ENCODE measurements at places on chromosomes 2 and 18.

- DNase-seq: no peak
These were observed 45.3 kb downstream of the ACOXL start for GRCh38 chr2:110777531-110778311.

DNA sequence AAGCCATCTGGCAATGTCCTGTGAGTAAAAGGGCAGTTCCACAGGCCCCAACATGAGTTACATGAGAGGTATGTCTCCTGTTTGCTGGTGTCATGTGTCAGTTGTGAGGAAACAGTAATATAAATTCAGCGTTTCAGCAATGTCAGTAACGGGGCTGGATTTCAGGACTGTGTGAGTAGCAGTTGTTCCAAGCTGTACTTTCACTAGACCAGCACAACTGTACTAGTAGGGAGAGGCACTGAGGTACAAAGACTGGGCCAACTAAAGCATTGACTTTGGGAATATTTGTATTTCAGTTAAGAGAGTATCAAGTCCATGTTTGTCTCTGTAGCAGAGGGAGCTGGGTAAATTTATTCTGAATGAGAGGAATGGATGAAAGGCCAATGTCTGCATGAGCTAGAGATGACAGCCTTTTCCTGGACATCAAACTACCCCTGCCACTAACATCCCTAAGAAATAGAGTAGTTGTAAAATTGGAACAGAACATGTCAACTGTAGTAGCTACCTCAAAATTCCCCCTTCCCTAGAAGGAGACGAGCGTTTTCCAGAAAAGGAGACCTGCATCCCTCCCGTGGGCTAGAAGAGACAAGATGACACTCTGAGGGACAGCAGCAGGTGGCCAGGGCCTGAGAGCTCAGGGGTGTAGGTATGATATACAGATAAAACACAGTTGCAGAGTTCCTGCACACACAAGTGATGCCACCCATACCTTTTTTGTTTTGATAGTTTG lies 24.4 kb downstream of the EIF4E2 start:
- DNase-seq: no peak

GRCh38 chr2:17615147-17615546 lies 74.7 kb downstream of the VSNL1 start:
- DNase-seq: no peak

- no peak for DNase-seq
These were observed 5.9 kb upstream of the FHL2 start for GRCh38 chr2:105404736-105405135.

- DNase-seq: no peak
These were observed 1.2 kb downstream of the MBOAT2 start for GRCh38 chr2:9002313-9002636.

DNA sequence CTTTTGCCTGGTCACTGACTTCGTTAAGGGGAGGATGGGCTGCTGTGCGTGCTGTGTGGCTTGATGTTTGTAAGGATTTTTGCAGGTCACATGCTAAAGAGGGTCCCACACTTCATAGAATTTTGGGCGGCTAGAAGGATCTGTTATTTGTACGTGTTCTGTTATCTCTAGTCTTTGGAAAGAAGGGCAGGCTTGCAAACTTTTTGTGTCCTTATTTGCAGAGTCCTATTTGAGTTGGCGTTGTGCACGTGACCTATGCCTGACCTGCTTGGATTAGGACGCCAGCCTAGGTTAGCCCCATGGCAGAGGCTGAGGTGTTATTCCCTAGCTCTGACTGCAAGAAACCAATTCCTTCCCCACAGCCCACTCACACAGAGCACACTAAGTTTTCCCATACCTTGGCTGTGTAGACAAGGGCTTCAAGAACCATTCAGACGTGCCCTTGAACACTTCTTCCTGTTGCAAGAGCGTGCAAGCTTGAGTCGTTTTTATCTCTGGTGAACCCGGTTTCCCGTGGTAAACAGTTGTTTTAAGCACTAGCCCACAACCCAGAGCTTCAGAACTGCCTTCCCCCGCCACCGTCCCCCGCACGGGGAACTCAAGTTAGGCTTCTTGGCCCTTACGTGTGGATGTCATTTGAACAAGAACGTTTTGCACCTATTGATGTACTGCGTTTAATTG lies 94.6 kb downstream of the LDLRAD4 start:
- DNase-seq: no peak

DNA sequence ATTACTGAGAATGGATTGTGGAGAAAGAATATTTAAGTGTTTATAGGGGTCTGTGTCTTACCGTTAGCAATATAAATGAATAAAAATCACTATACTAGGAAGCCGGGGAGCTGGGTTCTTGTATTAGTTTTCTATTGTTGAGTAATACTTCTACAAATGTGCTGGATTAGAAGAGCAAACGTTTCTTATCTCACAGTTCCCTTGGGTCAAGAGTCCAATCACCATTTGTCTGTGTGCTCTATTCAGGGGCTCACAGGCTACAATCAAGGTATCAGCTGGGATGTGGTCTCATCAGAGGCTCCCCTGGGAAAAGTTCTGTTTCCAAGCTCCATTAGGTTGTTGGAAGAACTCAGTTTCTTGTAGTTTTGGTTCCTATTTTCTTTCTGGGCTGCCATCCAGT lies 790.9 kb downstream of the CNTNAP5 start:
- no peak for DNase-seq
